Common myeloid progenitor, CD34-positive (primary cell): ENCODE measurements at places on chromosomes 3 and 15.
A peak's percentile ranks its signal among the peaks of the same experiment; 100 is the strongest.

DNA sequence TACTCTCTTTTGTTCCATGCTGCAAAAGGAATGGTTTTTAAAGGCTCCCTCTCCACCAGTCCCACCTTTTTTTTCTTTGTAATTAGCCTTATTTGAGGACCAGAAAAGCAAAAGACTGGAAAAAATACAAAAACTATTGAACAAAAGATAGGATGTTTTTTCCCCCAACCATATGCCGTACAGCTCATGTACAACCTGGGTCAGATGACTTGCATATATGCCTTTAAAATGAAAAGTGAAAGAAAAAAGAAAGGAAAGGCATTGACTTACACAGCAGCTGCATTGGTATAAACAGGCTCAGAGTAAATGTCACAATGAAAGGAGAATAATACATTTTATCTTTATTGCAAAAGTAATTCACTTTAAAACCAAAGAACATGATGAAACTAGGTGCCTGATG is 69.5 kb upstream of the CMC1 start:
- DNase-seq: peak; percentile 11

DNA sequence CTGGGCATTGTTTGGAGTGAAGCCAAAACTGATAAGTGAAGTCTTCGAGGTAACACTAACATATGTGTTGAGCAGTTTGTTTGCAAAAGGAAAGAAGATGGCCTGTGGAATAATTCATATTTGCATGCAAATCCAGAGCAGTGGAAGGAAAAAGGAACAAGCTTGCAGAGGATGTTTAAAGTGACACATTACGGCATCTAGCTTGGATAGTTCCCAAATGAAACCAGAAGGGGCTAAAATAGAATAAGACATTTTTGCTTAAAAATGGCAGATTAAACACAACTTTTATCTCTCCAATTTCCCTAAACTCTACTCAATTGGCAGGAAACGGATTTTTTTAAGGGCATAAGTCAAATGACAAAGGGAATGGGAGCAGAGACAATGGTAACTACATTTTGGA is 25.4 kb upstream of the RYK start:
- no peak for DNase-seq

GRCh38 chr15:92937901-92938300 is 37.8 kb downstream of the CHD2 start:
- DNase-seq: no peak

DNA sequence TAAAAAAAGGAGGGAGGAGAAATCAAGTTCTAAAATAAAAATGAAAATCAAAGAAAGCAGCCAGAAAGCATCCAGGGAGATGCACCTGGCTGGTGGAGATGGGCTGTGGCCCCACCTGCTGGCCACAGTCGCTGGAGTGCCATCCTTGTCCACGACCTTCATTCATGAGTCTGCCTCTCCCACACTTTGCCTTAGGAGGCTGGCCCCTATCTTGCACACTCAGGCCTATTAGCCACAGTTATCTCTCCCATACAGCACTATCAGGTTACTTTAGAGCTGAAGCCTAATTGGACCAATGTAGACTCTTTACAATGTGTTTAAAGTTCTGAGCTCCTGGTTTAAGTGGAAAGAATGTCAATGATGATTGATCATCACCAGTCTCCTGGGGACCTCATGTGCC is 392.0 kb upstream of the RORA start:
- DNase-seq: peak; percentile 48

GRCh38 chr15:81375461-81375860 is 1.4 kb upstream of the TMC3 start:
- no peak for DNase-seq

GRCh38 chr15:46577767-46578166 is 942.9 kb downstream of the SQOR start:
- DNase-seq: no peak

DNA sequence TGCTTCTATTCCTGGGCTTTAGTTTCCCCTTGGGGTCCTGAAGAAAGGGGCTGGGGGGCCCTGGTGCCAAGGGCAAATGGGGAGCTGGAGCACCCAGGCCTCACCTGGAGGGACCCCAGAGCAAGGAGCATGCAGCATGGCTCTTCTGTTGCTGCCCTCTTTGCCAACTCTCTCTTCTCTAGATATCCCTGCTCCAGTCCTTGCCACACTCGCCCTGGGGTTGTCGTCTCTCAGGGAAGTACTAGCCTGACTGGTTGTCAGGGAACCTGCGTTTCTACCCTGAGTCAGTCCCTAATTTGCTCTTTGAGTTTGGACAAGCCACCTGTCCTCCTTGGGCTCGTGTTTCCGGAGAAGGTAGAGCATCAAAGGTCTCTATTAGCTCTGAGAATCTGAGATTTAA is 63.7 kb upstream of the UBE2Q2 start:
- no peak for DNase-seq

GRCh38 chr3:126104028-126104635 is 20.2 kb upstream of the SLC41A3 start:
- no peak for DNase-seq
